ENCODE measurements at places on chromosomes 6 and 20.

GRCh38 chr20:8287340-8287739 lies 155.3 kb downstream of the PLCB1 start:
- no peaks in the 10 kb centered on the region for H3K4me1 ChIP-seq
- no peaks in the 10 kb centered on the region for H3K36me3 ChIP-seq
- no peak overlapping the region for H3K27ac ChIP-seq
- H3K4me3 ChIP-seq: no peak overlapping the region

GRCh38 chr20:62595491-62595890 lies 46.8 kb upstream of the SLCO4A1 start:
- no peak for DNase-seq
- no peaks in the 10 kb centered on the region for H3K4me1 ChIP-seq
- no peak overlapping the region for H3K4me3 ChIP-seq
- H3K27me3 ChIP-seq: peaks cover 23% of the 10 kb centered on the region
- H3K27ac ChIP-seq: no peak overlapping the region
- H3K36me3 ChIP-seq: no peaks in the 10 kb centered on the region

GRCh38 chr6:53233309-53233708 lies 84.7 kb upstream of the GCM1 start:
- H3K4me3 ChIP-seq: no peak overlapping the region
- H3K4me1 ChIP-seq: peaks cover 24% of the 10 kb centered on the region
- H3K27me3 ChIP-seq: no peaks in the 10 kb centered on the region
- no peak overlapping the region for H3K27ac ChIP-seq

GRCh38 chr6:160088069-160088783 lies 33.4 kb upstream of the SLC22A1 start:
- no peaks in the 10 kb centered on the region for H3K27me3 ChIP-seq
- H3K27ac ChIP-seq: no peak overlapping the region
- no peak overlapping the region for H3K4me3 ChIP-seq
- no peak for DNase-seq

DNA sequence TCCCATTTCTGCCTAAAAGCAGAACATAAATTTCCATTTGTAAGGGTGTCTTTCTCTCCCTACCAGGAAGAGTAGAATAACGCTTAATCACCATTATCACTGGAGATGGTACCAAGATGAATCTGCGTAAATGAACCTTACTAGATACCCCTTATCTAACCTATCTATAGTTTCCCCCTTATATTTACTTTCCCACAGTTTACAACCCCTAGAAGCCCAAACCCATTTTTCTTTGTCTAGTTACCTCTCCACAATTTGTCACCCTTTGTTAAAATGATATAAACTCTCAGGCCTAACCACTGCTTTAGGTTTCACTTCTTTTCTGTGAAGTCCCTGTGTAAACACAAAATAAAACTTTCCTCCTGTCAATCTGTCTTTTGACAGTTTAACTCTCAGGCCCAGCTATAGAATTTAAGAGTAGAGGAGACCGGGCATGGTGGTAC lies 45.5 kb downstream of the PCNA start:
- no peak overlapping the region for H3K4me3 ChIP-seq
- peaks cover 24% of the 10 kb centered on the region for H3K4me1 ChIP-seq
- no peaks in the 10 kb centered on the region for H3K27me3 ChIP-seq
- H3K27ac ChIP-seq: peak overlapping the region; percentile 50
- DNase-seq: no peak

- H3K4me1 ChIP-seq: no peaks in the 10 kb centered on the region
- no peak overlapping the region for H3K27ac ChIP-seq
- H3K36me3 ChIP-seq: no peaks in the 10 kb centered on the region
- H3K4me3 ChIP-seq: no peak overlapping the region
- DNase-seq: no peak
These were observed 148.0 kb upstream of the LRFN2 start for GRCh38 chr6:40735121-40735520.

DNA sequence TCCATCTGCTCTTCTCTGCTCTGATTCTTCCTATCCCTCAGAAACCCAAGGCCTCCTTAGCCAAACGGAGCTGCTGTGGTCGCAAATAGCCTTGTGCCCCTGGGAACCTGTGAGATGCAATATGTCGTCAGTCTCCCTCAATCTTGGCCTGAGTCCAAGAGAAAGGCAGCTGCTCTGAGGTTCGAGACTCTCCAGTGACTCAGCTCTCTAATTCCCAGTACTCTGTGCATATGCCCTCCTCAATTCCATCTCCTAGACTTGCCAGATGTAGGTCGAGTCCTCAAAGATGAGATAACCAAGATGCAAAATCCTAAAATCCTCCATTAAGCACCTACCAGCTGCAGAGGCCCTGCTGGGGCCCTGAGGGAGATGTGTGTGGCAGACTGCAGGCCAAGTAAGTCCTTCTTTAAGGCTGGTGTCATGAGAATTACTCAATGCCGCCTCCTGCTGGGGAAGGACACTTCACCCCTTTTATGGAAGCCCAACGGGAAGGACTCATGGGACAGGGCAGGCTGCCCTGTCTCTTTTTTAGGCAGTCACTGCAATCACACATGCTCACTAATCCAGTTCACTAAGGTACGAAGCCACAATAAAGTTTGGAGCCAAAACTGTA lies 28.5 kb downstream of the C6orf15 start:
- no peak overlapping the region for H3K27ac ChIP-seq
- DNase-seq: peak; percentile 70
- no peaks in the 10 kb centered on the region for H3K27me3 ChIP-seq

- no peaks in the 10 kb centered on the region for H3K27me3 ChIP-seq
- DNase-seq: no peak
- no peak overlapping the region for H3K27ac ChIP-seq
- H3K36me3 ChIP-seq: no peaks in the 10 kb centered on the region
These were observed 7.6 kb upstream of the FAM110A start for GRCh38 chr20:825710-826421.

DNA sequence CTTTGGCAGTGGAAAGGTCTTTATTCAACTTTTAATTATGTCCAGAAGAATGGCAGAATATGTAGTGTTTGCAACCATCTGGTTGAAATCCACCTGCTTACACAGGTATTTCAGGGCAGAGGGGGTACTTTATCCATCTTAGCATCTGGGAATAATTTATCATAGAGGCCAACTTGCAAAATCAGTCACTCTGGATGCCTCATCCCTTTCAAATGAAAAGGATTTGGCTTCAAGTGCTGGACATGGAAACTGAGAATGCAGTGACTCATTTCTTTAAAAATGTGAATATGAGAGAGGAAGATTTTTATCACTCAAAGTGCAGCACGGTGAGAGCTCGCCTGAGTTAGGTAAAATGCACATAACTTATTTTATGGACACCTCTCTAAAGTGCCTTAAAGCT lies 758.3 kb downstream of the KIF16B start:
- no peak for DNase-seq
- no peak overlapping the region for H3K4me3 ChIP-seq
- no peaks in the 10 kb centered on the region for H3K36me3 ChIP-seq
- no peak overlapping the region for H3K27ac ChIP-seq

- no peaks in the 10 kb centered on the region for H3K27me3 ChIP-seq
- H3K27ac ChIP-seq: no peak overlapping the region
- H3K4me3 ChIP-seq: no peak overlapping the region
- no peak for DNase-seq
- no peaks in the 10 kb centered on the region for H3K36me3 ChIP-seq
These were observed 42.5 kb downstream of the HLA-G start for GRCh38 chr6:29870104-29870503.

DNA sequence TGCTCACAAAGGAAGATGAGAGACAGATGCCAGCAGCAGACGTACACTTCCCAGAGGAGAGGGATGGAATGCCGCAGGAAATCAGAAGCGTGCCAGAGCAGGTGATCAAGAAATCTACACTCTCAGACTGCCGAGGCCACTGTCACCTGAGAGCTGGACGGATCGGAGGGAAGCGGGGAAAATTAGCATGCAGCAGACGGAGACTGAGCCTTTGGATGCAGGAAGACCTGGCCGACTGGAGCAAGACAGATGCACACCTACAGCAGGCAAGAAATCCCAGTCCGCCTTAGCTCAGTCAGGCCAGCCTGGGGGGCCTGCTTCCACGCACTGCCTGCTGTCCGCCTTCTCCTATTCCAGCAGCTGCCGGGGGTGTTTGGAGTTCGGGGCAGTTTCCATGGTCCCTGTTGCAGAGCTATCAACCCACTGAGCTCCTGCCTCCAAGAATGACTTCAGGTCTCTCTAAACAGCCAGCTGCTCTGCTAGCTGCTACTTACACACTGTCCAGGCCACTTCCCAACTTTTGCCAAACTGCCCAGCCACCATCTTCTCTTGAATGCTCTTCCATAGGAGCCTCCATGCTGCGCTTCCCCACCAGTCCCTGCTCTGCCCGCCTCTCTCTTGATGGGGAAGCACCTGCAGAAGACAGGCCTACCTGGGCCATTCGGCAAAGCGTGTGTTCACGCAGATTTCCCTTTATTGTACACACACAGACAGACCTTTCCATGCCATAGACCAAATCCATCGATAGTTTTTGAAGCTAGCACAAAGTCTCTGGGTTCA lies 368.5 kb downstream of the ZFAND3 start:
- H3K4me3 ChIP-seq: no peak overlapping the region
- no peak for DNase-seq
- peaks cover 2% of the 10 kb centered on the region for H3K36me3 ChIP-seq
- no peaks in the 10 kb centered on the region for H3K27me3 ChIP-seq

- peaks cover 10% of the 10 kb centered on the region for H3K4me1 ChIP-seq
- H3K27ac ChIP-seq: no peak overlapping the region
- H3K27me3 ChIP-seq: peaks cover 7% of the 10 kb centered on the region
- H3K4me3 ChIP-seq: no peak overlapping the region
These were observed 3.7 kb upstream of the NCOA6 start for GRCh38 chr20:34829191-34829590.

- DNase-seq: no peak
- no peak overlapping the region for H3K27ac ChIP-seq
- peaks cover 15% of the 10 kb centered on the region for H3K4me1 ChIP-seq
- peaks cover 4% of the 10 kb centered on the region for H3K27me3 ChIP-seq
- no peak overlapping the region for H3K4me3 ChIP-seq
These were observed 122.7 kb downstream of the TIAM2 start for GRCh38 chr6:155117785-155118184.

GRCh38 chr6:143200167-143200770 lies 139.6 kb downstream of the AIG1 start:
- H3K27ac ChIP-seq: no peak overlapping the region
- H3K36me3 ChIP-seq: peaks cover 12% of the 10 kb centered on the region
- peak; percentile 7 for DNase-seq
- no peak overlapping the region for H3K4me3 ChIP-seq
- H3K4me1 ChIP-seq: peaks cover 21% of the 10 kb centered on the region

DNA sequence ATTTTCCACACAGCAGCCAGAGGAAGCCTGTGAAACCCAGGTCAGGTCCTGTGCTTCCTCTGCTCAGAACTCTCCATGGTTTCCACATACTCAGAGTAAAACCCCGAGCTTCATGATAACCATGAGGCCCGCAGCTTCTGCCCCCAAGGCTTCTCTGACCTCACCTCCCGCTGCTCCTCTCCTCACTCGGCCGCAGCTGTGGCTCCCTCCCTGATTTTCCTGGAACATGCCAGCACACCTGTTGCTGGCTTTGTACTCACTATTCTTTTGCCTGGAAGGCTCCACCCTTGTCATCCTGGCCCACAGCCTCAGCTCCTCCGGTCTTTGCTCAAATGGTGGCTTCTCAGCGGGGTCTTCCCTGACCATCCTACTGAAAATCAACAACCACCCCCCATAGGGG lies 341.7 kb downstream of the PREX1 start:
- no peaks in the 10 kb centered on the region for H3K36me3 ChIP-seq
- H3K4me1 ChIP-seq: no peaks in the 10 kb centered on the region
- H3K27me3 ChIP-seq: peaks cover 3% of the 10 kb centered on the region
- H3K4me3 ChIP-seq: no peak overlapping the region
- DNase-seq: no peak

- no peaks in the 10 kb centered on the region for H3K27me3 ChIP-seq
- no peak for DNase-seq
- peaks cover 50% of the 10 kb centered on the region for H3K4me1 ChIP-seq
These were observed 25.6 kb downstream of the KCNQ5 start for GRCh38 chr6:72647489-72647888.

DNA sequence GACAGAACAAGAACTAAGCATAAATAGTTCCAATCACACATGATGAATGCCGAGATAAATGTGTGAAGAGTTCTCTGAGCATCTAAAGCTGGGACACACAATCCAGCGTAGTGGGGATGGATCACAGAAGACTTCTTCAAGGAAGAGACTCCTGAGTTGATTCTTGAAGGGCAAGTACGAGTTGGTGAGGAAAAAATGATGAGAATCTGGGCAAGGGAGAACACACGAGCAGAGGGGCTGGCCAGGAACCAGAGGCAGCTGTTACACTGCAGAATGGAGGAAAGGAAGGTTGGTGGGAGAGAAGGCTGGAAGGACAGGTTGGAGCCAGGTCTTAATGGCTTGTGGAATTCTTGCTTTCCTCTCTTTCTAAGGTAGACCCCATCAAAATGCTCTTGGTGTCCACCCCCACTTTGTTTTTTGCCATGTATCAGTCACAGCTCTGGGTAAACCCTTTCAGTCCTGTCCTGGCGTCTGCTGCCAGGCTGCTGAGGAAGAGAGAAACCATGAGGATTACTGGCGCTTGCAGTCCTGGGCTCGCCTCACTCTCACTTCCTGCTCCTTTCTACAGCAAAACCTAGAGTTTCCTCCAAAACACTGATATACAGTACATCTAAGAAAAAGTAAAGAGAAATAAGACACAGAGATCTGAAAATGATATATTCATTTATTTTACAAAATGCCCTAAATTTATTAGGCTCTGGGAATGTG lies 127.6 kb upstream of the FAM184A start:
- peaks cover 4% of the 10 kb centered on the region for H3K36me3 ChIP-seq
- no peak overlapping the region for H3K4me3 ChIP-seq
- H3K27me3 ChIP-seq: no peaks in the 10 kb centered on the region
- peaks cover 3% of the 10 kb centered on the region for H3K4me1 ChIP-seq
- peak; percentile 8 for DNase-seq

- no peak for DNase-seq
- H3K27ac ChIP-seq: no peak overlapping the region
- no peaks in the 10 kb centered on the region for H3K4me1 ChIP-seq
- peaks cover 16% of the 10 kb centered on the region for H3K36me3 ChIP-seq
- no peaks in the 10 kb centered on the region for H3K27me3 ChIP-seq
These were observed 686 bp upstream of the EGFL8 start for GRCh38 chr6:32163559-32164258.

- H3K27me3 ChIP-seq: no peaks in the 10 kb centered on the region
- H3K36me3 ChIP-seq: no peaks in the 10 kb centered on the region
- H3K27ac ChIP-seq: no peak overlapping the region
- H3K4me3 ChIP-seq: no peak overlapping the region
- no peaks in the 10 kb centered on the region for H3K4me1 ChIP-seq
These were observed 9.4 kb downstream of the MAS1 start for GRCh38 chr6:159899994-159900745.

DNA sequence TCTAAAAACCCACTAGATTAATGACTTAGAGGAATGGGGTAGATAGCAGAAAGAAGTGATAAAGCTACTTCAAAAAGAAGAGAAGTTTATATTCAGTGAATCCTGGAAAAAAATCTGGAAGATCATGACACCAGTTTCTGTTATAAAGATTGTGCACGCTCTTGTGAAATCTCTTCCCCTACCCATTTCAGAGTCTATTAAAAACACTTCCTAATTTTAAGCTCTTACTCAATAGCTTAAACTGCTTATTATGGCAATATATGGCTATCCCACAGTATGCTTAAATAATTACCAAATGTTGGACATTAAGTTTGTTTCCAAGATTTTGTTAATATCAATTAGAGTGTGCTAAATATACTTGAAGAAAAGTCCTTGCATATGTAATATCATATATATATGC lies 585.3 kb upstream of the MAN1A1 start:
- no peak overlapping the region for H3K27ac ChIP-seq
- H3K4me3 ChIP-seq: no peak overlapping the region
- H3K4me1 ChIP-seq: no peaks in the 10 kb centered on the region
- H3K36me3 ChIP-seq: no peaks in the 10 kb centered on the region
- no peaks in the 10 kb centered on the region for H3K27me3 ChIP-seq

GRCh38 chr6:84645563-84646266 lies 118.7 kb downstream of the TBX18 start:
- no peak for DNase-seq
- H3K27ac ChIP-seq: no peak overlapping the region
- no peak overlapping the region for H3K4me3 ChIP-seq
- H3K4me1 ChIP-seq: no peaks in the 10 kb centered on the region
